ENCODE measurements at places on chromosomes 5 and 9.

- no peak for DNase-seq
Observed at GRCh38 chr9:71036501-71036900, 84.9 kb downstream of the TRPM3 start.

DNA sequence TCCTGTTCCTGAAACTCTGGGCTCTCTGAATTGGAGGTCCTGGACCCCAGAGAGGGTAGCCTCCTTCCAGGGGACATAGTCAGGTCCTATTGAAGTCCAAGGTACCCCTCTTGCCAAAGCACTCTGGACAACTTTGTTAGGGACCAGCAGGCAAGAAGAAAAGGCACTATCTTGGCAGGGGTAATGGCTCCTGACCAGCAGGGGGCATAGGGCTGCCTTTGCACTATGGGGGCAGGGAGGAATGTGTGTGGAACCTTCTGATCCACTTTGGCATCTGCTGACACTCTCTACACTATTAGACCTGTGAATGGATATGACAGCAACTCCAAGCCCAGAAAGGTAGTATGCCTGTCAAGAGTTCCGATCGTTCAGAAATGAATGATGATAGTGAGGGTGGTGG lies 179.0 kb upstream of the CD180 start:
- no peak for DNase-seq

DNA sequence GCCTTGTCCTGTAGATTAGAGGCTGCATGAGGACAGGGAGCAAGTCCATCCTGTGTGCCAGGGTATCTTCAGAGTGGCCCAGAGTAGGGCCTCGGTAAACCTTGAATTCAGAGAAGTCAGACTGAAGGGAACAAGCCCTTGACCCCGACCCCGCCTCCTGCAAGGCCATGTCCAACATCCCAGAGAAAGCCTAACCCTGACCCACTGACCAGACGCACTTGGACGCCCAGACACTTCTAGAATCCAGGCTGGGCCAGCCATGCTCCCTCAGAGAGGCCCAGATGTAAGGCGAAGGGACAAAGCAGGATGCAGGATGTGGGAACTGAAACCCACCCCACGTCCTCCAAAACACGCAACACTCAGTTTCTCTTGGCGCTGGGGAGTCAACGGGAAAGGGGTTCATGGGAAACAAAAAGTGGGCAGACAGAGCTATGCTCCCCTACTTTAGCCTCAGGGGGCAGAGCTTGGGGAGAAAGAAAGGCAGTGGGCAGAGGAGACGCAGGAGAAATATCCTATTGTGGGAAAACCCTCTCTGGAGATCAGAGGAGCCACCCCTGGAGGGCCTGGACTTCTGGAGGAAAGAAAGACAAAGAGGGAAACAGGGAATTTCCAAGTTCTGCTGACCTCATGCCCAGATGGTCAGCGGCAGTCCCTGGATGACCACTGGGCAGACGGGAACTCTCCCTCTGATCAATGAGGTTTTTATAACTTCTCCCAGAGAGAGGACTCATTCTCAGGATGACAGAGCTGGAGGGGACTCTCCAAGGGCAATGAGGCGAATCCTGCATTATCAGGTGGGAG lies 13.0 kb downstream of the TNIP1 start:
- DNase-seq, result no peak

DNA sequence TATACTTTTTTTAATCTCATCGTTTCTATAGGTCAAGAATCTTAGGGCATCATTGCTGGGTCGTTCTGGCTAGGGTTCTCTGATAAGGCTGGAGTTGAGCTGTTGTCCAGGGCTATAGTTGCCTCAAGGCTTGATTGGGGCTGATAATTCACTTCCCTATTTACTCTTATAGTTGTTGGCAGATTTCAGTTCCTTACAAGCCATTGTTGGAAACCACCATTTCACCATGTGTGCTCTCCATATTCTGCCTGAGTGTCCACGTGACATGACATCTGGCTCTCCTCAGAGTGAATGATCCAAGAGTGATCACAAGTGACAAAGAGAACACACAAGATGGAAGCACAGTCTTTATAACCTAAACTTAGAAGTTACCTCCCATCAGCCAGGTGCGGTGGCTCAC lies 852.2 kb downstream of the EFNA5 start:
- DNase-seq, result no peak

GRCh38 chr9:35905912-35906679 lies at the start of gene HRCT1:
HRCT1 (plus strand) TSS chr9:35906202; CDS start chr9:35906288, 86 bp downstream.
- DNase-seq, result peak; percentile 75

DNA sequence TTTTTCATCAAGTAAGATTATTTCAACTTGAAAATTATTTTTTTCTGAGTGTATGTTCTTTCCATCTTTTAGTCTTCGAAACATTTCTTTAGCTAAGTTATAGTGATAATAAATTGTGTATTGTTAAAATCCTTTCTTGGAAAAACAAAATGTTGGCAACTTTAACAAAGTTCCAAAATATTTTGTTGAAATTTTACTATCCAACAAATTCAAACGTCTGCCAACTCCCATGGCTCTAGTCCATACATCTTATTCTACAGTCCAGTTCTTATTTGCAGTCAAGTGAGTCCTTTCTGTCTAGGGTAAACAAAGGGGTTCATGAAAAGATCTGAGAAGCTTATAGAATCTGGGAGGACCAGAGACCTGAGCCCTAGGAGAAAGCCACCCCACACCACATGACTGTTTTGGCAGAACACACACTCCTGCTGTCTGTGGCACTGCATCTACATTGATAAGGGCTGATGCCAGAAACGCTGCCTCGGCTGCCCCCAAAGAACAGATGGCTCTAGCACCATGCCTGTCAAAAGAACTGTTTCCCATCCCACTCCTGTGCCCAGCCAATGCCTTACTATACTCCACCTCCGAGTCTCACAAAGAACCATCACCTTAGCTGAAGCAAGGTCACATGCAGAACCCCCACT lies 47.5 kb downstream of the FEM1C start:
- DNase-seq, result no peak

GRCh38 chr9:134825025-134825424 lies 55.6 kb upstream of the FCN2 start:
- DNase-seq, result no peak

DNA sequence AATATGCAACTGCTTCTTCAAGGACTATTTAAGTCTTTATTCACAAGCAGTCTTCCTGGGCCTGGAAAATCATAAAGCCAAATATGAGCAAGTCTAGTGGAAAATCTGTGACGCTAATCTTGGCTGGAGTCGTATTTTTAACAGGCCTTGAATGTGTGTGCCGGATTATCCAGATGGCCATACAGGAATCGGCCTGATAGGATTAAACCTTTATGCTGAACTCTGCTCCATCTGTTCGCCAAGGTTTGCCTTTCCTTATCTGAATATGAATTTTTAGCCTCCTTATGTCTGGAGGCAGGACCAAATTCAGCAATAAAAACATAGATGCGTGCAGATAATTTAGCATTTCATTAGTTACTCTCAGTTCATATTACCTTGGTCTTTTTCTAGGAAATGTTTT lies 294.5 kb downstream of the EBF1 start:
- no peak for DNase-seq

- no peak for DNase-seq
Observed at GRCh38 chr5:136349029-136349428, 16.3 kb downstream of the TRPC7 start.

GRCh38 chr9:83620841-83621636 lies 1.9 kb upstream of the IDNK start:
- peak; percentile 42 for DNase-seq

GRCh38 chr9:24986331-24986730 lies 440.6 kb upstream of the IZUMO3 start:
- DNase-seq, result no peak

GRCh38 chr9:33329117-33329563 lies 38.8 kb downstream of the NFX1 start:
- peak; percentile 76 for DNase-seq

GRCh38 chr5:130601-131131 lies 38.7 kb downstream of the PLEKHG4B start:
- no peak for DNase-seq

DNA sequence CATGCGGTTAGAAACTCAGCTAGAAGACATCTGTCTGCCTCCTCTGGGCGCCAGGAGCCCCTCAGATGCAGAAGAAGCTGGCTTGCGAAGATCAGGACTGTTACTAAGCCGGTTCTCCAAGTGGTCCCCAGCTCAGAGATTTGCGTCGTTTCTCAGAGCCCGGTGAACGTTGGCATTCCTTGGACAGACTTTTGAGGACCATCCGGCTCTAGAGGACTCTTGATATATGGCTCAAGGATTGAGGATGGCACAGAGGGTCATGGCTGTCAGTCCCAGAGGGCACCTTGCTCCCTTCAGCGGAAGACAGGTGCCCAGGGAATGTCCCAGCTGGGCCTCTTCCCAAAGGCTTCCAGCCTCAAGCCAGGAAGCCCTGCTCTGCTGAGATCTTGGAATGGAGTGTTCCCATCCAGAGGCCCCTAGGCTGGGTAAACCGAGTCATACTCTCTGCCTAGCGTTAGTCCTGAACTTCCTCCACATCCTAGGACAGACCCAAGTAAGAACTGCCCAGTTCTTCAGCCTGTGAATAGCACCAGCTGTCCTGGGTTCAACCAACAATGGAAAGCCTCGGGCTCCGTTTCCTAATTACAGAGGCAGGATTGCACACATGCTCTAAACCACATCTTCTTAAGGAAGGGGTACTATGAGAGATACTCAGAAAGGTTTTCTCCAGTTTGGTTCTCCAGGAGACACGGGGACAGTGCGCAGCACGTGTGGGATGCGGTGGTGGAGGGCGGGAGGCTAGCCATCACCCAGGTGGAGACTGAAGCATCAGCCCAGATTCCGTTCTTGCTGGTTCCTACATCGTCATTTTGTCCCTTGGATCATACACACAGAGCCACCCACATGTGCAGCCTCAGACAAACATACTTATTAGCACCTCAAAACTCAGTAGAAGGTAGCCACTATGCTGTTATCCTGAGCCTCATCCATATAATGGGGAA lies 51.4 kb downstream of the ZNF354C start:
- no peak for DNase-seq

- DNase-seq, result peak; percentile 80
Observed at GRCh38 chr5:57841676-57842363, 359.2 kb upstream of the ACTBL2 start.

DNA sequence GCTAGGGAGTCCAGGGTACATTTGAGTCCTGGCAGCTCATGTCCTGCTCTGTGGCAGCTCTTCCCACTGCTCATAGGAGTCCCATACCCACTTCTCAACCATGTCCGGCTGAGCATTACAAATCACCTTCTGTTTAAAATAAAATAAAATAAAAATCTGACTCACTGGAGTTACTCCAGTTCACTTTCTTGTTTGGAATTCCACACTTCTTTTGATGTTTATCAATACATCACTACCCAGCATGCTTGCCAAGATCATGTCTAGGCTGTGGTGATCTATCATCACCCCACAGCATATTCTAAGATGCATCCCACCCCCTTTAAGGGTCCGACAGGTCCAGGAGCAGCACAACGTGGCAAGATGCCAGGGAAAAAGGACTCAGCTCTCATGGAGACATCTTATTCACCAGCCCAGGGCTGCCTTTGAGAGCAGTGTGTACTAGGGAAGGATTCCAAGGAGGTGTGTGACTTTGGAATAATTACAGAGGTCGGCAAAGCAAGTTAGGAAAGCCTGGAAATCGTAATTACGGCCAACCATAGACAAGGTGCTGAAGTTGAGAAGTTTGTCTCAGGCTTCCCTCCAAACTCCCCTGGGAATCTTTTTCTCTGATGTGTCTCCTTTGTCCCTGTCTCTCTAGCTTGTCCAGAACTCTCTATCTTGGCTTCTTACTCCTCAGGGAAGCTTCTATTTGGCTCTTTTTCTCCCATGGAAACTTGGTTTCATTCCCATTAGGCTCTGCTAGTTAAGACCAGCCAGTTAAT lies 111.4 kb upstream of the SLC1A3 start:
- no peak for DNase-seq

DNA sequence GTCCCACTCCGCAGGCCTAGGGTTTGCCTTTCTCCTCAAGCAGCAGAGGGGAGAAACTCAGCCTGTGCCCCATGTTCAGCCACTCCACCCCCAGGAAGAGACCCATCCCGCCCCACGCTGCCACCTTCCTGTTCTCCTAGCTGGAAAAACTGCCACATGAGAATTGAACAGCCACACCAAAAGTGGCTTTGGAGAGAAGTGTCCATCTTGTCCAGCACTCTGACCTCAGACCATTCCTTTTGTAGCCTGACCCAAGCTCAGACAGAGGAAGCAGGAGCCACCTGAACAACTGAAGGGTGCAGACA lies 8.3 kb upstream of the SLC25A48 start:
- DNase-seq, result no peak

DNA sequence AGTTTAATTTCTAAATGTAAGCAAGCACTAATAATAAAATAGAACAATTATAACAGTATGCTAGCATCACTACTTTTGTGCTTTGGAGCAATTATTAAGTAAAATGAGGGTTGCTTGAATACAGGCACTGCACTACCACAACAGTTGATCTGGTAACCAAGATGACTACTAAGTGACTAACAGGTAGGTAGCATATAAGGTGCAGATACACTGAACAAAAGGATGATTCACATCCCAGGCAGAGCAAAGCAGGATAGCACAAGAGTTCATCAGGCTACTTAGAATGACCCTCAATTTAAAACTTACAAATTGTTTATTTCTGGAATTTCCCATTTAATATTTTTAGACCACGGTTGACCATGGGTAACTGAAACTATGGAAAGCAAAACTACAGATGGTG lies 48.0 kb upstream of the RGS7BP start:
- DNase-seq, result no peak

GRCh38 chr5:92543201-92543600 lies 1037.8 kb downstream of the NR2F1-AS1 start:
- no peak for DNase-seq

DNA sequence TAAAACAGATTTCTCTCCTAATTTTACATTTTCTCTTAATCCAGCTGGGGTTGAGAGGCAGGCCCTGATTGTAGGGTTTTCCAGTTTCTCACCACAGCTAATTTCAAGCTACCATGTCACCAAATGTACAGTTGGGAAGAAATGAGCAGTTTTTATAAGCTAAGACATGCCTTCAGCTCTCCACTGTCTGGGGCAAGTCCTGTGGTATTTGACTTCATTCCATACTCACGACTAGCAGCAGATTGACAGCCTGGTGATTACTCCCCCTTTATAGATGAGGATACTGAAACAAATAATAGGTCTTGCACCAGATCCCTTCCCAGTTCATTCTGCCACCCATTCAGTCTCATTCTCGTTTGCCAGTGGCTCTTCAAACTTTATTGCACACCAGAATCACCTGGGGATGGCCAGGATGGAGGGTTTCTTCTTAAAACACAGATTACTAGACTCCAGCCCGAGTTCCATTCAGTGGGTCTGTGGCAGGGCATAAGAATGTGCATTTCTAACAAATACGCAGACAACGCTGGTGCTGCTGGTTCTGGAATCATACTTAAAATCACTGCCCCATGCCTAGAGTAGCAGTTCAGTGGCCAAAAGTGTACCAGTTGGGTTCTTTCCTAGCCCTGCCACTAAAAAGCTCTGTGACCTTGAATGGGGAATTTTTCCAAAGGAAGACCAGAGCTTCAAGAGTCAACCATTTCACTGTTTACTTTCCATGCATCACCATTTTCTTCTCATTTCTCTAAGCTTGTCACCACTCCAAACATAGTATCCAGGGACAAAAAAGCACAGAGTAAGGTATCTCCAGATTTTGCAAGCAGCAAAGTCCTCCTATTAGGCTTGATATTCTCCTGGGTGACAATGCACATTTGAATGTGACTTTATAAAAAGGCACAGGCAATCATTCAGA lies 64.3 kb downstream of the CSNK1A1 start:
- no peak for DNase-seq

GRCh38 chr5:86465052-86465838 lies 152.5 kb upstream of the COX7C start:
- no peak for DNase-seq

Data from HTR-8/SVneo (cell line).